ENCODE measurements at places on chromosomes 5 and 9. TPM values are rescaled to one million over a fixed set of nuclear protein-coding genes. Genes with fewer than 3 reads are reported as not detected.

CEMIP2 gene
- 94.4 TPM for total RNA-seq

CCL28 gene
- not detected for total RNA-seq

CTSL gene
- total RNA-seq, result 33.8 TPM

PPP3R2 gene
- not detected for total RNA-seq

POU4F3 gene
- total RNA-seq, result not detected

NOXA1 gene
- 0.89 TPM for total RNA-seq

- no peak for DNase-seq
- no peak overlapping the region for H3K27ac ChIP-seq
- peaks cover 3% of the 10 kb centered on the region for H3K27me3 ChIP-seq
Observed at GRCh38 chr9:78856144-78856543, 559.2 kb downstream of the PSAT1 start.

DNA sequence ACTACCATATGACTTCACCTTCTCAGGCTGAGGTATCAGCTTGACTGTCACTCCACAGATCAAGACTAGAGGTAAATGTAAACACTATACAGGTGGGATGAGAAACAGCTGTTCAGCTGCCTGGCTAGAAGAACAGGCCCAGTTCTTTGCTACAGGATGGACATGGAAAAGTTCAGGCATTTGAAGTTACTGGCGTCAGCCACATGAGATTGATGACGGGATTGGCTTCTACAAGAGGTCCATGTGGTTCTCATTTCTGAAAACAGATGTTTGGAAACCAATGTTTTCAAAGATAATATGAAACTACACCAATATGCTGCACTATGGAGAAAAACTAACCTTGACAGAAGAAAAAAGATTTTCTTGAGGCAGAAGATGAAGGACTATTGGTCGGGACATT is 324.1 kb downstream of the CDH10 start:
- H3K36me3 ChIP-seq, result peaks cover 3% of the 10 kb centered on the region
- no peak overlapping the region for H3K27ac ChIP-seq

GRCh38 chr5:84382363-84383295 is 2.1 kb downstream of the EDIL3 start:
- H3K27me3 ChIP-seq, result peaks cover 69% of the 10 kb centered on the region
- H3K36me3 ChIP-seq, result no peaks in the 10 kb centered on the region
- peak overlapping the region; percentile 91 for H3K4me3 ChIP-seq

DNA sequence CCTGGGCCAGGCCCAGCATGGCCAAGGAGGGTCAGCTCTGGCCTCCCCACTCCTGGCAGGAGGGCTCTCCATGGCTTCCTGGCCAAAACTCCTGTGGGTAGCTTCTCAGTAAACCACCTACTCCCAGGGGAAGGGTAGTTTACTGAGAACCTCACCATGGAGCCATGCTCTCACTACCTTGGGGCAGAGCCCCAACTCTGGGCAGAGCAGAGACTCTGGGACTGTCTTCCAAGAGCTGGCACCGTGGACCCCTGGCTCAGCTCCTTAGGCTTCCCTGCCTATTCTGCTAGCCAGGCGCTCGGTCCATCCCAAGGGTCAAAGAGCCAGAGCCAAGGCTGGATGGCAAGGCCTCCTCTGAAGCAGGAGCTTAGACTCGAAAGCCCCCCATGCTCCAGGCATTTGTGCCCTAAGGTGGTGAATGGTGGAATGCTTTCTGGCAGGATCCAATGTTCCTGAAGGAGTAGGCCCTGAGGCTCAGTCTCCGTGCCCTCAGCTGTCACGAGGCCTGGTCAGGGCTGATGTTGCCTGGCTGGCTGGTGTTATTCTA is 19.6 kb downstream of the TCF7 start:
- H3K4me3 ChIP-seq, result no peak overlapping the region
- no peak for DNase-seq
- H3K36me3 ChIP-seq, result peaks cover 7% of the 10 kb centered on the region
- H3K4me1 ChIP-seq, result peaks cover 13% of the 10 kb centered on the region

- H3K4me3 ChIP-seq, result no peak overlapping the region
- H3K36me3 ChIP-seq, result no peaks in the 10 kb centered on the region
- no peak for DNase-seq
Observed at GRCh38 chr5:176732736-176733405, 77.5 kb upstream of the UNC5A start.

DNA sequence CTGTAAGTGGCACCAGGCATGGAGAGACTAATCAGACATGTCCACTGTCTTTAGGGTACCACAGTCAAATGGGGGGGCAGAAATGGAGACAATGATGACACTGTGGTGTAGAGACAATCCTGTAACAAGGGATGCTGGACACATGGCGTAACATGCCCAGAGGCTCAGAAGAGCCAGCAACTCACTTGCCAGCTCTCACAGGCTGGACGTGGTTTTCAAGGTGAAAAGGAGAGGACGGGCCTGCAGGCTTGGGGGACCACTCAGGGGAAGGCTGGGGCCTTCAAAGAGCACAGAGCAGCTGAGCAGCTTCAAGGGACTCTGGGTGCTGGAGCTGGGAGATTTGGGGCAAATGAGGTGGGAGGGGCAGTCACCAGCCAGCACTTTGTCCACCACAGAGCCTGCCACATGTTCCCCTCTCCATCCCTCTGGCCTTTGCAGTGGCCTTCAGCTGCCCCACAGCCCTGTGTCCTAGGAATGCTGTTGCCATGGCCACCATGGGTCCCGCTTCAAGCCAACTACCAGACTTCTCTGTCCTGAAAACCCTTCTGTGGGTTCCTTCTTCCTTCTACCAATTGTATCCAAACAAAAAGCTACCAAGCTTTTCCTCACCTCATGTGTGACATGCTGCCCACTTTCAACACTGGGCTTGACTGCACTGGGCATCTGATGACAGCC is 140.4 kb downstream of the GABBR2 start:
- H3K4me1 ChIP-seq, result no peaks in the 10 kb centered on the region
- no peak overlapping the region for H3K27ac ChIP-seq
- H3K27me3 ChIP-seq, result peaks cover 2% of the 10 kb centered on the region
- H3K4me3 ChIP-seq, result no peak overlapping the region
- no peak for DNase-seq
- H3K36me3 ChIP-seq, result no peaks in the 10 kb centered on the region

DNA sequence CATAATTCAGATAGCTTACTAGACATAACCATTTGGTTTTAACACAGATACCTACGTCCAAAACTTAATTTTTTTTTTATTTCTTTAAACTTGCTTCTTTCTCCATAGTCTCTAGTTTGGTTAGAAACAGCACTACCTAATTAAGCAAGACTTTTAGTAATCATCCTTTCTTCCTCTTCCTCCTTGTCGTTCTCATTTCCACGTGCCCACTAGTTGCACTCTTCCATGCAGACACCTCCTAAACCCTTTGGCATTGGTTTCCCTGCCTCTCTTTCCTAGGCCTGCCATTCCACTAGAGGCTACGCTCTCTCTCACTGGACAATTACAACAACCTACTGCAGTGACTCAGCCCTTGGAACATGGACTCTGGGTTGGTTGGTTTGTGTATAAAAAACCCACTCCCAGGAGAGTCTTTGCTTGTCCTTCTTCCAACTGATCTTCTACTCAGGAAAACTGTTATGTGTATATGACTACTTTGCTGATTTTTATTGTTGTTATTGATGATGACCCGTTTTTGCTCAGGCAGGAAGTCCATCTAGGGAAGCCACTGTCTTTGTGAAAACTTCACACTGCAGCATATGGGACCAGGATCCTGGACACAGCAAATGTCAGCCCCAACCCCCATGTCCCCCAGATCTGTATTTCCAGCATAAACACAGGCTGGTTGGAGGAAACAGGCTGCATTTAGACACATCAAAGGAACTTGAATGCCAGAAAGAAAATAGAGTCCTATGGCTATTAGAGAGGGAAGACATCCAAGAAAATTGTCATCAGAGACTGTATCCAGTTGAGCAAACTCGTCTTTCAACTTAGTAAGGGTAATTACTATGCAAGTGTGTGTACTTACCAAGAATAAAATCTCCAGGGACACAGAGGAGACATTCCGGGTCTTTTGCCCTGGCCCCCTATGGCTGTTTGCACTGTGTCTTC is 503.2 kb downstream of the GADD45G start:
- no peak overlapping the region for H3K4me3 ChIP-seq
- no peak overlapping the region for H3K27ac ChIP-seq
- DNase-seq, result no peak
- H3K4me1 ChIP-seq, result no peaks in the 10 kb centered on the region
- H3K36me3 ChIP-seq, result no peaks in the 10 kb centered on the region

GRCh38 chr9:117145081-117145480 is 269.8 kb downstream of the ASTN2 start:
- H3K27me3 ChIP-seq, result peaks cover 8% of the 10 kb centered on the region
- H3K27ac ChIP-seq, result no peak overlapping the region
- no peak for DNase-seq
- no peaks in the 10 kb centered on the region for H3K36me3 ChIP-seq
- H3K4me3 ChIP-seq, result no peak overlapping the region

DNA sequence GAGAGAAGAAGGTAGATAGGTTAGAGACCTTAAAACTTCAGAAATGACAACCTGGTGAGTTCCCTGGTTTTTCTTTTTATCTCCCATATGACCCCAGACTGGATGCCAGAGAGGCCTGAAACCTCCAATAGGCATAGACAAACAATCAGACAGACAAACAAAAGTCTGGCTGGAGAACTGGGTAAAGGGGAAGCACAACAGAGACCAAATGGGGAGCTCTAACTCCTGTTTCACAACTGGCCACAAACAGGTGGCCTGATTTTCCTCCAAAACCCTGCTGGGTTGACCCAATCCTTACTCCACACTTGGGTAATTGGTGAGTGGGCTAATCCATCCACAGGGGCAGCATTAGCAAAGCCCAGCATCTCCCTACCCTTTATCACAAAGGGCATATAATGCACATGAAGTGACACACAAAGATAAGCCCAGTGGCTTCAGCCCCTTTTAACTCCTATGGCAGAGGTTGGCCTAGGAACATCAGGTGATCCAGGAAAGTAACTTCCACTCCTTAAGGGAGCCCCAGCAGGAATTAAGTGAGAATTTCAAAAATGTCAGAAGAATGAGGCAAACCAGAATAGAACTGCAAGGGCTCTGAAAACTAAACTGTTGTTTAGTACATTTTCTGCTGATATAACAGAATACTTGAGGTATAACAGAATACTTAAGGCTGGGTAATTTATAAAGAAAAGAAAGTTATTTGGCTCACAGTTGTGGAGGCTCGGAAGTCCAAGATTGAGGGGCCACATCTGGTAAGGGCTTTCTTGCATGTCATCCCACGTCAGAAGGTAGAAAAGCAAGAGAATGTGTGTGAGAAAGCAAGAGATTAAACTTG is 60.9 kb upstream of the ROR2 start:
- H3K4me1 ChIP-seq, result no peaks in the 10 kb centered on the region
- DNase-seq, result no peak
- H3K36me3 ChIP-seq, result no peaks in the 10 kb centered on the region
- no peak overlapping the region for H3K27ac ChIP-seq

GRCh38 chr9:23769307-23769935 is 56.6 kb downstream of the ELAVL2 start:
- H3K27ac ChIP-seq, result no peak overlapping the region
- H3K4me1 ChIP-seq, result peaks cover 40% of the 10 kb centered on the region
- peaks cover 4% of the 10 kb centered on the region for H3K36me3 ChIP-seq
- no peak overlapping the region for H3K4me3 ChIP-seq
- H3K27me3 ChIP-seq, result no peaks in the 10 kb centered on the region

Data from neural crest cell (in vitro differentiated cells).